Activated T-cell treated with anti-CD3 and anti-CD28 coated beads for 4 hours (primary cell): ENCODE measurements at places on chromosomes 6 and 20.

- DNase-seq = no peak
Measured at GRCh38 chr6:133553652-133554051, 312.5 kb downstream of the EYA4 start.

- no peak for DNase-seq
Measured at GRCh38 chr6:37481711-37482605, 17.7 kb downstream of the CCDC167 start.

DNA sequence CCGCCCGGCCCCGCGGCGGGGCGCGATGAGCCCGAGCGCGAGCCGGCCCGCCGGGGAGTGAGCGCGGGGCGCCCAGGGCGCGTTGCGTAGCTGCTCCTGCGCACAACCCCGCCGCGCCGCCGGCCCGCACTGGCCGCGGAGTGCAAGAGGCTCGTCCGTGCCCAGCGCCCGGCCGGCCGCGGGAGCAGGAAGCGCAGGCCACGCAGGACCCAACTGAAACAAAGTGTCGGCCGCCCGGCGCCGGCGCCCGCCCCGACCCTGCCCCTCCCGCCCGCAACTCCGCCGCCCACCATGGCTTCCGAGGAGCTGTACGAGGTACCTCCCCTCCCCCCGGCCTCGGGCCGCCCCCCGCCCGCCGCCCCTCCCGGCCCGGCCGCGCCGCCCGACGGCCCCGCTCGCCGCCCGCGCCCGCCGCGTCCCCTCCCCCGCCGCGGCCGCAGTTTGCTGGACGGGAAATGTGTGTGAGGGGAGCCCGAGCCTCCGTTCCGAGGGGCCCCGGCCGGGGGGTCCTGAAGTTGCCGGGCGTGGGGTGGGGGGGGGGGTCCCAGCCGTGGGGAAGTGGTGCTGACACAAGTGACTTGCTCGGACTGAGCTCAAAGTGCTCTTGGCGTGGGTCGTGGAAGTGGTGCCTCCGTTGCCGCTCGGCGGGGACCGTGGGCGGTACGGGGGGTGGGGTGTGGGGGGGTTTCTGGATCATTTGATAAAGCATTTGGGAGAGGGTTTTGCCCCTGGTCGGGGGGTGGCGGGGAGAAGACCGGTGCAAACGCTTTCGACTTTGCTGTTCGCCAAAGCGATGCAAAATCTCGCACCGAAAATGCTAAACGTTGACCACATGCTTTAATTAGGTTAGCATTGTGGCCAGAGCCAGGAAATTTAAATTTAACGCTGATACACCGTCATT, 539 bp downstream of the CDYL start:
- DNase-seq = peak; percentile 30

DNA sequence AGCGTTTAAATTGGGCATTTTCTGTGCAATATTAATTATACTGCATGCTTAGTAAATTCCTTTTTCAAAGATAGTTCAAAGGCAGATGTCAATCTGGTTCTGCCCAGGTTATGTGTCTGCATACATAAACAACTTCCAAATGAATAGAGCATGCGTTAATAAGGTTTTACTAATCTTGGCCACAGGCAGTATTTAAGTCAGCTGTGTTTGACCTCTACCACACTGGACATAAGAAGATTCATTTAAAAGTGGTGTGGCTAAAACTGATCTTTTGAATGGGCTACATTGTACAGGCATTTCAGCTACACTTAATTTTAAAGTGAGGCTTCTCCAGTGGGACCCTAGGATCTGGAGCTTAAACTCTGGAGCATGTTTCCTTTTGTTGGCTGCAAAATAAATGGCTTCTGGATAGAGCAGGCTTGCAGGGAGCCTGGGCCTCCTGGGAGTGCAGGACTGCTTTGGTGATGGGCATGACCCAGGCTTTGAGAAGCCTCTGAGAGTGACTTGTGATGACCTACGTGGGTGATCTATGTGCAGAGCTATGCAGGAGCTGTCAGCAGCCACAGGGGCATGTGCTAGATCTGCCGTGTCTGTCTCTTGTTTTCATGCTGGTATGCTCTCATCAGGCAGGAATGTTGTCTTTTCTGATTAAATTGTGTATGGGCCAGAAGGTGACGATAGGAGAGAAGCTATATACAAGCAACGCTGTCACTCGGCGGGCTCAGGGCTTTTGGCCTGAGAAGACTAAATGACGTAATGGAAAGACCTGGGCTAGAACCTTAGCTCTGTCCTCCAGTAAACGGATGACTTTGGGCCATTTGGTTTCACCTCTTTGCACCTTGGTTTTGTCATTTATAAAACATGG, 331.2 kb downstream of the QKI start:
- DNase-seq = no peak

GRCh38 chr20:42549496-42549895, 640.2 kb downstream of the PTPRT start:
- no peak for DNase-seq

DNA sequence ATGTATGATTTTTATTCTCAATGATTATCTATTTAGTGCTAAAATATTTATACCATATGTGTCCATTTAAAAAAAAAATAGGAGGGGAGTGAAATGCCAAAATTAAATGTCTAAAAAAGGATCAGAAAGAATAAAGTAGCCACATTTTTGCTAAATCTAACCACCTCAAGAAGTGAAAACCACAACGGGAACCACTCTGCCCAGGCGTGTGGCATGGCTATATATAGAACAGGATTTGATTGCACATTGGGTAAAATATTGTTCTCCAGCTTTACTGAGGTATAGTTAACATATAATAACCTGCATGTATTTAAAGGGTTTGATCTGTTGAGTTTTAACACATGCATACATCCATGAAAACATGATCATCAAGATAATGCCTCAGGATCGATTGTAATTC, 19.0 kb upstream of the AFDN start:
- no peak for DNase-seq

- DNase-seq = no peak
Measured at GRCh38 chr20:48294942-48295341, 509.7 kb upstream of the SULF2 start.

- DNase-seq = no peak
Measured at GRCh38 chr6:7912736-7913517, 2.3 kb upstream of the TXNDC5 start.

DNA sequence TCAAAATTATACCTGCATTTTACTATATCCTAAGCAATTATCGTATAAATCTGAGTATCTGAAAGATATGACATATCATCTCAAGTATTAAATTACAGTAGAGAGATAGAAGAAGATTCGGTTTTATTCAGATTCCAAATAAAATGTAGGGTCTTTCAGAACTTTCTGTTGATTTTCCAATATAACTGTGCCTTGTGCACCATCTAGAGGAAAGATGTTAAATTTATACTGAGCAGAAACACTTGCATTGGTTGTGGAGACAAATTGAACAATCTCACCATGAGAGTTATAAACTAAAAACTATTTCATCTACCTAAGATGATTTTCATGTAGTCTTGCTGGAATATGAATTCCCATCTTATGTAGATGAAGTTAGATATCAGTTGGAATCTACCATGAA, 26.8 kb upstream of the HSF2 start:
- DNase-seq = no peak

DNA sequence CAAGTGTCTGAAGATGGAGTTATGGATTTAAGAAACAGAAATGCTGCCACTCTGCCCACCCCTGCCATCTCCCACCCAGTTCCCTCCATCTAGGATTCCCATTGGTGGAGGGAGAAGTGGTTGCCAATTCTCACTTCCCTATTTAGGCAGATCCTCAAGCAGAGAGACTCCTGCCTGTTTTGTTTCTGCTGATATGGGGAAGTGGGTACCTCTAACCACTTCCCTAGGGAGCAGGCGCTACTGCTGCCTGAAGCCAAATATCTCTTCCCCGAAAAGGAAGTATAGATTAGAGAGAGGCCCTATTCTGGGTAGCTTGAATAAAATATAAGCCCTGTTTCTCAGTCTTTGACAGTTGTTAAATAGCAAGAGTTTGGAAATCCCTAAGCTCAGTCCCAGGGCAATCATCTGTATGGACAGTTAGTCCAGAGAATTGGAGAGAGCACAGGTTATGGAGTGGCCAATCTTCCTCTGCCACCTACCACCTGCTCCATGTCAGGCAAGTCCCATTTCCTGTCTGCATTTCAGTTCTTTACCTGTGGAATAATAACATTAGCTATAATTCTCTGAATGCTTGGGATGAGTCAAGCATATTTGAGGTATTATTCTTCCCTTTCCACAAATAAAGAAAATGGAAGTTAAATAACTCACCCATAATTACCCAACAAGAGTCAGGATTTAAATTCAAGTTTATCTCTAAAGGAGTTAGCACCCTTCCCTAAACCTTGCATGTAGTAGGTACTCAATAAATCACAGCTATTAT, 2.6 kb upstream of the ADGB start:
- no peak for DNase-seq

GRCh38 chr6:9801249-9801754, 613.6 kb downstream of the TFAP2A start:
- no peak for DNase-seq

DNA sequence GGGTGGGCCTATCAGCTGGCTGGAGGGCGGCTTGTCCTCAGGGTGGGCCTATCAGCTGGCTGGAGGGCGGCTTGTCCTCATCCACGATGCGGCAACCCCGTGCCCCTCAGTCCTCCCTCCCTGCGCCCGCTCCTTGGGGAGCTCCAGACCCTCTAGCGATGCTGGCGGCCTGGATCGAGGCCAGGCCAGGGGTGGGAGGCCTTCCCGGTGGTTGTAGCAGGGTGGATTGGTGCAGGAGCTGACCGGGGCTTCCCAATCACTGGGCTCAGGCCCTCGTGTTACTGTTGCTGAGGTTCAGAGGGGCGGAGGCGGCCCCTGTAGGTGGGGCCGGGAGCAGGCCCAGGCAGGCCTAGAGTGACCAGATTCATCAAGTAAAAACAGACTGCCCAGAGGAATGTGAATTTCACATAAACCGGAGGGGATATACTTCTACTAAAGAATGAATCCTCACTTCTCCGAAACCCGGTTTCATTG, 8.8 kb downstream of the SLC17A9 start:
- DNase-seq = no peak

- no peak for DNase-seq
Measured at GRCh38 chr6:85452441-85452881, 2.6 kb downstream of the NT5E start.

DNA sequence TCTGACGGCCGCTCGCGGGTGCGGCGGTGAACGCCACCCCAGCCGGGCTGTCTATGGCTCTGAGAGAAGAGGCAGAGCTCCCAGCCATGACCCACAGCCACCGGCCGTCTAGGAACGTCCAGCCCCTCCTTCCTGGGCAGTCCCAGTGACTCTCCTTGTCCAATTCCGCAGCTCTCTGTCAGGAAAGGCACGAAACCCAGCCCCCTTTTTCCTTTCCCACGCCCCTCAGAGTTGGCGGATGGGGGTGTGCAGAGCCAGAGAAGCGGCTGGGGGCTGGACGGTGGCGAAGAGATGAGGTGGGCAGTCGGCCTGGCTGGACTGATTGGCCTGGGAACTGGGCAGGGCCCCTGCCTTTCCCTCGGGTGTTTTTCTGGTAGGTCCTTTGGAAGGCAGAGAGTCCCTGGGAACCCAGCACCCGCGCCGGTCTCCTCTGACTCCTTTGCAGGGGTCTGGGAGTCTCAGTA, 1.5 kb downstream of the EBF4 start:
- no peak for DNase-seq

DNA sequence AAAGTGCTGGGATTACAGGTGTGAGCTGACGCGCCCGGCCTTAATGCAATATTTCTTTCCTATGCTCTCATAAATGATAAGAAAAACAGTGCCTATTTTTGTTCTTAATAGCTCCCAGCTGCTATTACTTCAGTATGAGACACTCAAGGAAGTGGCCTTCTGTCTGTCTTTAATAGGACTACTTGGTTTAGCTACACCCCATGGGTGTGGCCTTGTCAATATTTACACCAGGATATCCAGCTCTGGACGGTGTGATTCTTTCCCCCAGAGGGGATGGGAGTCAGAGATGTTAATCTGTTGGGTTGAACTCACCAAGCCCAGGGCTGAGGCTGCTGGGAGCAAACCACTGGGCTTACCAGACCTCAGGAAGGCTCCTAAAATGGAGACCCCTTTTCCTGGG, 134.2 kb downstream of the CEP57L1 start:
- DNase-seq = no peak

- no peak for DNase-seq
Measured at GRCh38 chr20:38979434-38979833, 17.3 kb downstream of the DHX35 start.

GRCh38 chr20:56826705-56827665, 197.9 kb downstream of the TFAP2C start:
- DNase-seq = no peak

- no peak for DNase-seq
Measured at GRCh38 chr6:132683543-132683942, 24.6 kb upstream of the TAAR1 start.

DNA sequence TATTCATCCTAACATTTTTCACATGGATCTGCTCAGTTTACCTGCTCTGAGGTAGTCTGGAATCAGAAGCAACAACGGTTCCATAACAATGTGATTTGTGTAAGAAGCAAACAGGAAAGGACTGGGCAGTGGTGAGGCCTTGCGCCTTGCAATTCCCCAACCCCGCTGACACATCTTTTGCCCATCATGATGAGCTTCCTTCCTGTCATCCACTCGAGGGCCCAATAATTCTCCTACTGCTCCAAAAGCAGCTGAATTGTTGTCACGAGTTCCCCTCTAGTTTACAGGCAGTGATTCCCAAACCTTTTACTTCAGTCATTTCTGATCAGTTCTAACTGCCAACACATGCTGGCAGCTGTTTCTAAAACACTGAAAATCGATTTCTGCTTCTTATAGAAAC, 22.9 kb downstream of the STX7 start:
- no peak for DNase-seq

DNA sequence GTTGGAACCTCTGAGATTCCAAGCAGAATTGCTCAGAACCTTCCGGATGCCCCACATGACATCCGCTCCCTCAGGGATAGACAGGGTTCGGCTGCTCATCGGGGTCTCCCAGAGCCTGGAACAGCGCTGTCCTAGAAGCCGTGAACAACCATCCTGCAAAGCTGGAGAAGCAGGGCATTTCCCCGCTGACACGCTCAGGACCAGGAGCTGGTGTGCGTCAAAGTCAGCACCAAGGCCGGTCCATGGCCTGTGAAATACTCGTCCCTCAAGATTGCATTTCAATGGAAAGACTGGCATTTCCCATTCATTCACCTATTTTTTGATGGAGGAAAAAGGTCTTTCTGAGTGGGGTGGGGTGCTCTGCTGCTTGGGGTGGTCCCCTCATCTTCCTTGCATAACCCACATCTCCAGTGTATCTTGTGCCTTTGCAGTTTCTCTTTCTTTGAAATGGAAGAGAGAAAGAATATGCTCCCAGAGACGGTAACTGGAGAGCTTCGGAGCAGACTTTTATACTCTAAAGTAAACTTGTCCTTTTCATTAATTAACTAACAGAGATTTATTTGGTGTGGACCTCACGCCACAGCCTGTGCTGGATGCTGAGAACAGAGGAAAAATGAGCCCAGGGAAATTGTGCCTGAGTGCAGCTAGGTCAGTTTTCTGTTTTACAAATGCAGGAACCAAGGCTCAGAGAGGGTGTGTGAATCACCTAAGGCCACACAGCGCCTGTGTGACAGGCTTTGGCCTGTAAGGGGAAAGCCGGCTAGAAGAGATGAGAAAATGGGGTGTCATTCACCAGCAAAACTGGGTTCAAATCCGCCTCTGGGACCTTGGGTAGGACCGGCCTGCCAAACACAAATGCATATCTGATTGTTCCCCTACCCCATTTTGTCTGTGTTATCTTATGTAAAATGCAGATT, 52.4 kb downstream of the RBM38 start:
- DNase-seq = no peak
